ENCODE measurements at places on chromosomes 5 and 9.

GRCh38 chr9:121269642-121270254 lies 1.8 kb downstream of the GSN start:
- no peaks in the 10 kb centered on the region for H3K36me3 ChIP-seq
- H3K27me3 ChIP-seq = no peaks in the 10 kb centered on the region
- ATAC-seq = no peak
- no peak overlapping the region for H3K4me3 ChIP-seq

- H3K36me3 ChIP-seq = no peaks in the 10 kb centered on the region
- no peak overlapping the region for H3K4me3 ChIP-seq
- H3K27me3 ChIP-seq = peaks cover 27% of the 10 kb centered on the region
- no peak for ATAC-seq
These were observed 43.9 kb upstream of the ALDOB start for GRCh38 chr9:101479338-101480030.

DNA sequence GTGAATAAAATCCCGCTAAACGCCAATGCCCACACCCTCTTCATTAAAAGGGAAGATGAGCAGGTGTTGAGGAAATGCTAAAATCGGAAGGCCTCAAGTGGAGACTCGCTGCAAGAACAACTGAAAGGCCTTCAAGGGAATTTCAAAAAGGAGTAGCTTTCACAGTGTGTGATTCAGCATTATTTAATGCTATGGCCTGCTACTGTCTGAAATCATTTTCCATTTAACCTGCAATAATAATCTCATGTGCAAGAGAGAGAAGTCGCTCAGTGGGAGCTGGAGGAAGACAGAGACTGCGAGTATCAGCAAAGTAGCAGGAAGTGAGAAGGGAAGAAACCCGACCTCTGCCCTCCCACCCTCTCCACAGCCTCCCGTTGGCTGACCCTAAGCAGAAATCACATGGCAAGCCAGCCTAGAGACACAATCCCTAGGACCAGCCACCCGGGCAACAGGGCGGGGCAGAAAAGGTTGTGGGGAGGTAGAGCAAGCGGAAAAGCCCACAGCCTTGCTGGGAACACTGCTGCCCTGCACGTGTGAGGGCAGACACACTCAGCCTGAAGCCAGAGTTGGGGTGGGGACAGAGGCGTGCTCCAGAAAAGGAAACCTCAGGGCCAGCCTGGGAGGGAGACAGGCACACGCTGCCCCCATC lies 39.9 kb upstream of the CTSL start:
- ATAC-seq = peak; percentile 39
- H3K27me3 ChIP-seq = no peaks in the 10 kb centered on the region
- no peaks in the 10 kb centered on the region for H3K36me3 ChIP-seq
- peaks cover 14% of the 10 kb centered on the region for H3K4me1 ChIP-seq
- H3K4me3 ChIP-seq = peak overlapping the region; percentile 57
- H3K27ac ChIP-seq = peak overlapping the region; percentile 78

GRCh38 chr5:167546270-167546669 lies 745.2 kb upstream of the WWC1 start:
- H3K27me3 ChIP-seq = no peaks in the 10 kb centered on the region
- ATAC-seq = no peak
- no peaks in the 10 kb centered on the region for H3K4me1 ChIP-seq

DNA sequence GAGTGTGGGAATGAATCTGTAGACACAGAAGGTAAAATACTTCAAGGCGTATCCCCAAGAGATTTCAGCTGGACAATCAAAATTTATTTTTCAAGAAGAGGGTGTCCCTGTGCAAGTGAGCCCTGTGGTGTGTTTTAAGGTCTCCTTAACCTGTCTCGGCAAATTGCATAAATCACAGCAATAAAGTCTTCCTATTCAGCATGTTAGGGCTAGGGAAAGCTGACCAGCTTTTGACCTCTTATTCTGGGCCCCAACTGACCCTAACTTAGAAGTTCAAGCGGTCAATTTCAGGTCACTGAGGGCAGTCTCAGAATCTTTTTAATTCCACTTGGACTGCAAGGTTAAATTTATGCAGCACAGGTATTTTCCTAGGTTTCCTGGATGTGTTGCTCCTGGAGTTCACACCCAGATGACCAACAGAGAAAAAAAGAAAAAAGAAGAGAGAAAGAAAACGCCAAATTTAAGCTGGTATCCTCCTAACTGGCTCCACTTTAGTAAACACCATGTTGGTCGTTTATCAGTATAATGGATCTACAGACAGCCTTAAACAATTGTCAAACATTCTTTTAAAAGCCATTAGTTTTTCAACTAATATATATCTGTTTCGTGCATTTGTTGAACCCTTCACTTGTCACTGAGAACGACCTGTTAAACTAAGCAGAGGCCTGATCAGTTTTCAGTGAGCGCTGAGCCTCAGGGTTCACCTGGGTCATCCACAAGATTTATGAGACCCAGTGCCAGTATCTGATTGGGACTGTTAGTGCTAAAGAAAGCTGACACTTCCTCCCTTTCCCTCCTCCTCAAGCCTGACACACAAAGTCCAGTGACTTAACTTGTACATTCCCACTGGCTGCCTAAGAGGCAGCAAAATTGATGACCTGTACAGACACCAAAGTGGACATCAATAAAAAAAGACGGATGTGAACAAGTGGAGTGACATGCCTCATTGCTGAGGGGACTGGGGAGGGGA lies 546.1 kb downstream of the NR2F1-AS1 start:
- no peak overlapping the region for H3K4me3 ChIP-seq
- no peaks in the 10 kb centered on the region for H3K4me1 ChIP-seq
- no peak for ATAC-seq
- no peak overlapping the region for H3K27ac ChIP-seq
- H3K27me3 ChIP-seq = no peaks in the 10 kb centered on the region
- no peaks in the 10 kb centered on the region for H3K36me3 ChIP-seq

DNA sequence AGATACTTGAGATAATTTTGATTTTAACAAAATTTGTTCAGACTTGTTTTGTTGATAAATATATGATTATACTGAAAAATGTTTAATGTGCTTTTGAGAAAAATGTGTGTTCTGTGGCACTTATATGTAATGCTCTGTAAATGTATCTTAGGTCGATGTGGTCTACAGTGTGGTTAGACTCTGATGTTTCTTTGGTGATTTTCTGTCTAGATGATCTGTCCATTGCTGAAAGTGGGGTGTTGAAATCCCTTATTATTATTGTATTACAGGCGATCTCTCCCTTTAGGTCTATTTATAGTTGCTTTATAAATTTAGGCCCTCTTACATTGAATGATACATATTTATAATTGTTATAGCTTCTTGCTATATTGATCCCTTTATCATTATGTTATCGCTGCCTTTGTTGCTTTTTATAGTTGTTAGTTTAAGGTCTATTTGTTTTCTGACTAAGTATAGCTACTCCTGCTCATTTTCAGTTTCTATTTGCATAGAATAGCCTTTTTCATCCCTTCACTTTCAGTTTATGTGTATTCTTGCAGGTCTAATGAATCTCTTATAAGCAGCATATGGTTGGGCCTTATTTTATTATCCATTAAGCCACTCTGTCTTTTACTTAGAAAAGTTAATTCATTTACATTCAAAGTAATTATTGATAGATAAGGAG lies 124.3 kb downstream of the MRPS30 start:
- no peaks in the 10 kb centered on the region for H3K36me3 ChIP-seq
- no peaks in the 10 kb centered on the region for H3K27me3 ChIP-seq
- ATAC-seq = no peak

DNA sequence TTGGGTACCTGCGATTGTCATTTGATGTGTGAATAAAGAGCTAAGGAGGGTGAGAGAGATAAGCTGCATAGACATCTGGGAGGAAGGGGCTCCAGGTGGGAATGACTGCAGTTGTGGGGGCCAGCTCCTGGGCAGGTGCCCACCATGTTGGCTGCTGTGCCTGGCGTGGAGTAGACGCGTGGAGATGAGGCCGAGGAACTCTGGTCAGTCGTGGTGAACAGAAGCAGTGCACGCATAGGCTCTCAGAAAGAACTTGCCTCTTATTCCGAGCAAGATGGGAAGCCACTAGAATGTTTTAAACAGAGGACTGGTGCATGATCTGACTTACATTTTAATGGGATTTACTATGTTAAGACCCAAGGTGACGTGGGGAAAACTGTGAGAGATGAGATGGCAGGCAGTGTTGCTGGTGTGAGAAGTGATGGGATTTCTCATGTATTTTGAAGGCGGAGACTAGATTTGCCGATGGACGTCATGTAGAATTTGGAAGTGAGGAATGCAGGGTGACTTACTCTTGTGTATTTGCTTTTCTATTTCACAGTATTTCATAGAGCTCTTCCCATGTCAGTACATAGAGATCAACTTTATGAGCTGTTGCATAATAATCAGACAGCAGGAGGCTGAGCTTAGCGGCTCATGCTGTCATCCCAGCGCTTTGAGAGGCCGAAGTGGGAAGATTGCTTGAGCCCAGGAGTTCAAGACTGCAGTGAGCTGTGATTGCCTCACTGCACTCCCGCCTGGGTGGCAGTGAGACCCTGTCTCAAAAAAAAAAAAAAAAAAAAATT lies 71.1 kb downstream of the EHMT1 start:
- H3K27me3 ChIP-seq = no peaks in the 10 kb centered on the region
- H3K36me3 ChIP-seq = peaks cover 18% of the 10 kb centered on the region
- H3K27ac ChIP-seq = peak overlapping the region; percentile 18
- no peak for ATAC-seq
- no peak overlapping the region for H3K4me3 ChIP-seq

DNA sequence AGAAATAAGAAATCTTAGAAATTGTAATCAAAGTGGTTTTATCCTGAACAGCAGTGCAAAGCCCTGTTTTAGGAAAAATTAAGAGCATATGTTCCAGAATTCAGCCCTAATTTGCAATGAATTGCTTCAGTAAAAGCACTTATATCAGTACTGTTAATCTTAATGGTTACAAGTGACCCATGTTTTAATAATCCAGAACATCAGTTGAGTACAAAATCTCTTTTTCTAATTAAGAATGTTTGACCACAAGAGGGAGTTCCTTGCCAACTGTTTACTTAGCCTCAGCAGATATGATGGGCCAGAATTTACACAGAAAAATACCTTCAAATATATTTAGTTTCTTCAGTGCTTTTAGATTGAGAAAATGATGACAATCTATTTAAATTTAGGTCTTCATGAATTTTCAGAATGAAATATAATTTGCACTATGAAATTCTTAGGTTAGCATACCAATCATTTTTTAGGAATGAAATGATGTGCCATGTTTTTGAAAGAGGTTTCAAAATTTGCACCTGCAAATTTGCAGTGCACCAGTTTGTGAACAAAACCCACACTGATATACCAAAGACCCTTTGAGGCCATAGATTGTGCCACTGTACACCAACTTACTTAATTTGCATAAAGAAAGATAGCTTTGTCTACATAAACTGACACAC lies 926.3 kb upstream of the ARRDC3 start:
- H3K4me3 ChIP-seq = no peak overlapping the region
- H3K4me1 ChIP-seq = no peaks in the 10 kb centered on the region
- ATAC-seq = no peak
- no peaks in the 10 kb centered on the region for H3K27me3 ChIP-seq
- H3K36me3 ChIP-seq = no peaks in the 10 kb centered on the region

DNA sequence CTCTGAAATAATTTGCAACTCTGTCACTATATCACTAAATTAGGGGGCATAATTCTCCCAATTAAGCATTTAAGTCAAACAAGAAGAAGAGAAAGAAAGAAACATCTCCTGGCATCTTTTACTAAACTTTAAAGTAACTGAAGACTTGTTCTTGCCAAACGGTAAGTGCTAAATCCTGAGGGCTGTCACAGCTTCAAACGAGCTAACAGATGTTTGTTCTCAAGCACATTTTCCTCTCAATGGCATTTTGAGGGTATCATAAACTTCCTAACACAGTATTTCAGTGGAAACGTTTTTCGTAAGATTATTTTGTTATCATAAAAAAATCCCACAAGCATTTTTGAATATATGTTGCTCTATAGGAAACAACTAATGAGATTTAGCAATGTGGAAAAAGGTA lies 169.5 kb upstream of the TAS2R1 start:
- no peak overlapping the region for H3K27ac ChIP-seq
- ATAC-seq = no peak
- H3K27me3 ChIP-seq = no peaks in the 10 kb centered on the region
- no peaks in the 10 kb centered on the region for H3K4me1 ChIP-seq
- H3K36me3 ChIP-seq = no peaks in the 10 kb centered on the region

DNA sequence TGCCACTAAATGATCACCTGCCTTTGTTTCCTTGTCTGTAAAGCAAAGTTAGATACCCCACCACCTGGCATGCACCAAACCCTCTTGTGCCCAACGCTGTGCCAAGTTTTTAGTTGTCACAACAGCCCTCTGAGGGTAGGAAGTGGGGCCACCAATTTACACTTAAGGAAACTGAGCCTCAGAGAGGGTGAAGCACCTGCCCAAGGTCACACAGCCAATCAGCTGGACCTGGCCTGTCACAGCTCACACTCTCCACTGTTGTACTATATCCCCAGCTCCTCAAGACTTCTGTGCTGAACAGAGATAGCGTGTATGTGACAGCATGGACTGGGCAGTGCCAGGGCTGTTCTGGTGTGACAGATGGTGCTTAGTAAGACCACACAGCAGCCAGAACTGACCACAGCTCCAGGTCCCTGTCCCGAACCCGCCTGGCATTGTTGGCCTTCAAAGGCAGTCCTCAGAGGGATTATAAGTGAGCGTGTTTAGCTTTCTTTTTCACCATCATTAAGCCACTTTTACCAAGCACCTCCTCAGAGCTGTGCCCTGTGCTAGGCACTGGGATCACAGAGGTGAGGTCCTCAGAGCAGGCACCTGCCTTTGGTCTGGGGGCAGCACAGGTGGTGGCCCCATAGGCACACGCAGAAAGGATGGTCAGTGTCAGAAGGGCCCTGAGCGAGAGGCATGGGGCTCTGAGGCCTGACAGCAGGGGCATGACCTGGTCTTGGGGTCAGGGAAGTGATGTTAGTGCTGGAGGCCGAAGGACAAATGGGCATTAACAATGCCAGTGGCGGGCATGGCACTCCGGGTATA lies 71.1 kb downstream of the COL27A1 start:
- H3K4me1 ChIP-seq = no peaks in the 10 kb centered on the region
- ATAC-seq = no peak
- no peak overlapping the region for H3K27ac ChIP-seq

DNA sequence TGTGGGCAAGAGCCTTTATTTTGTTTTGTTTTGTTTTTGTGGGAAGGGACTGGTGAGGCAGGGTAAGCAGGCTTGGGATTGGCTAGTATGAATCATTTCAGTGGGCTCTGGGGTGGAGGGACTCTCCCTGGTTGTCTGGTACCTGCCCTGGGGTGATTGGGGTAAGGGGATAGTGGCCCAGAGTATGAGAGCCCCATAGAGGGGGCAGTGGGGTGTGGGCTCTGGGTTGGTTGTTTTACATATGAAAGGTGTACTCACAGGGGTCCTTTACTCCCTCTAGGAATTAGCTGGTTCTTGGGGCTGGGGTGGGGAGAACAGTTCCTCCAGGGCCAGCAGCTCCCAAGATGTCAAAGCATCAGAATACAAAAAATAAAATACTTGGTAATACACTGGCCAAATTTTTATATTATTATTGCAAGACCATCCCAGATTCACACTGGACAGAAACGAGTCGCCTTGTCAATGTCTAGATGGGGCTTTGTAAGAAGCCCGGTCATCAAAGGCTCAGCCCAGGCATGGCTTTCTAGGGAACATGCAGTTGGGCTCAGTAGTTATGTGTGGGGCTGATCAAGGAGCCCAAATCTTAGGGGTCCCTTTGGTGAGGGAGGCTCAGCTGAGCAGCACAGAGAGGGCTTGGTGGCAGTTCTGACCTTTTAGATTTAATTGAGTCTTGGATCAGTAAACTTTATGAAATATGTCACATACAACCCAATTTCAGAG lies 190.5 kb downstream of the NXNL2 start:
- no peaks in the 10 kb centered on the region for H3K36me3 ChIP-seq
- peaks cover 24% of the 10 kb centered on the region for H3K27me3 ChIP-seq
- H3K4me3 ChIP-seq = no peak overlapping the region

GRCh38 chr5:56814361-56814962 lies 887 bp upstream of the MAP3K1 start:
- peak overlapping the region; percentile 95 for H3K4me3 ChIP-seq
- ATAC-seq = peak; percentile 45
- H3K4me1 ChIP-seq = peaks cover 17% of the 10 kb centered on the region
- H3K27me3 ChIP-seq = no peaks in the 10 kb centered on the region
- peak overlapping the region; percentile 94 for H3K27ac ChIP-seq
- peaks cover 23% of the 10 kb centered on the region for H3K36me3 ChIP-seq
